ENCODE measurements at places on chromosomes 3 and 15.

DNA sequence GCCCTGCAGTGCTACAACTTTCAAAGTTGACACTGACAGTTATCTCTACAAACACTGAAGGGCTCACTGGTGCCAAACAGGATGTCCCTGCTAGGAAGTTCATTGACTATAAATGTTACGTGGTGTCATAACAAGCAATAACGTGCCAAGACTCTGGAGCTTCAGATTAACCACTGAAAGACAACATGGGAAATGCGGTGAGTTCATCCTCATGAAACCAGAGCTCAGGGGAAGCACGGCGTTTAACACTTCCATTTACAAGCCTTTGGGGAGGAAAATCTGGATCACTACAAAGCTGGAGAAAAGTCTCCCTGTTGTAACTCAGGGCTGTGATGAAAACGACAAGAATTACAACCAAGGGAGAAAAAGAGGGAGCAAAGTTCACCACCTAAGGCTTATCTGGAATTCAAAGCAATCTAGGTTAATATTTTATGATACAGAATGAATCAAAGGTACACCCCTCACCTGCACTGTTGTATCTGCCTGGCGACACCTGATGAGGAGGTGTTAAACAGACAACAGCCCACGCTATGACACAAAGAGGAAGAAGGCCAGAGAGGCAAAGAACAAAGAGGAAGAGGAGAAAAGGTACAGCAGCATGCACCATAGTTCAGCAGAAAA, 27.0 kb downstream of the SHQ1 start:
- peak; percentile 2 for DNase-seq

GRCh38 chr3:176954517-176954916, 242.8 kb downstream of the TBL1XR1 start:
- DNase-seq: no peak

- no peak for DNase-seq
Measured at GRCh38 chr3:187997490-187997889, 156.5 kb upstream of the LPP start.

DNA sequence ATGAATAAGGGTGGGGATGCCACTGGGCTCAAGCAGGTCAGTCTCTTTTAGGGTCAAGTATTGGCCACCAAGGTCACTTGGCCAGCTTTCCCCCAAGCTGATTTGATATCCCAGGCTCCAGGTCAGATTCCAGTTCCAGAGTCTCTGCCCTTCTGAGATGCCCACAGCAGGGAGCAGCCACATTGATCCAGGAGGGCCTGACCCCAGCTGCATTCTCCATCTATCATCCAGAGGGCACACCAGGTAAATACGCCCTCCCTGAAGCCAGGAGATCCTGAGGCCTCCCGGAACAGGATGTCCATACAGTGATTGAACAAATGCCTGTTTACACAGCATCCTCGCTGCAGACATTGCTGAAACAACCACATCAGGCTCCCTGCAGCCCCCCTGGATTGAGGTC, 264.6 kb upstream of the TLE3 start:
- DNase-seq: no peak

GRCh38 chr15:37819191-37819590, 115.2 kb upstream of the TMCO5A start:
- DNase-seq: no peak

DNA sequence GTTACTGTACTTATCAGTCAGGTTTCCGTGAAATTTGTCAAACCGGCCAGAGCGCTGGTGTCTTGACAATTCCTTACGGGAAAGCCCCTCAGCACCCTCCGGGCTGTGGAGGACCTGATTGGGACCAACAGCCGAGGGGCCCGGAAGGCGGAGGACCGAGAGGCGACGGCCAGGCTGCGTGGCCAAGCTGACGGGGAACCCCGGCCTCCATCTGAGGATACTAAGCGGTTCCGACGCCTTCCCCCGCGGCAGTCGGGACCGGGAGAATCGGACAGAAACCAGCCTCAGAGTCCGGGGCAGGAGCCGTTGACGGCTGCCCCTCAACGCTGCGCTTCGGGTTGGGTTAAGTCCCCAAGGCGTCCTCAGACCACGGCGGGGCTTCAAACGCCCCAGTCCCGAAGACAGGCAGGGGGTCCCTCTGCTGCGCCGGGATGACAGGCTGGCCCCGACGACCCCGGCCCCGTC, 499 bp downstream of the ALDH1A2 start:
- peak; percentile 4 for DNase-seq

GRCh38 chr3:72462595-72463011, 385.6 kb downstream of the SHQ1 start:
- DNase-seq: no peak

DNA sequence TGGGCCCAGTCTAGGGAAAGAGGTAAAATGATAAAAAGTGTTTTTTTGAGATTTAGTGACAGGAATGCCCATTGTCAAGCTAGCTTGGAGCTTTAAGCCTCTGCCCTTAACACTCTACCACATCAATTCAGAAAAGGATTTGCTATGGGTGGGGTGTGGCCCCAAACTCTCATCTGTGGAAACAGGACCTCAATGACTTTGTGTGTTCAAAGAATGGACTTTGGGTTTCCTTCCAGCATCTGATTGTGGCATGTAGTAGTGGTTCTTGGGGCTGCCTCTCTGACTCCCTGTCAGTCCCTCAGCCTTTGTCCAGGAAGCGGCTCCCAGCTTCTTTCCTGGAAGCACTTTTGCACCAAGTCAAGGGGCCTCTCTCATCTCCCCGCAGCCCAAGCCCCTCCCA, 56.1 kb downstream of the CCNL1 start:
- DNase-seq: no peak

GRCh38 chr3:128447561-128448013, 19.1 kb downstream of the DNAJB8 start:
- peak; percentile 17 for DNase-seq
